HuH-7.5 (cell line): ENCODE measurements at places on chromosomes 7 and 10.

DNA sequence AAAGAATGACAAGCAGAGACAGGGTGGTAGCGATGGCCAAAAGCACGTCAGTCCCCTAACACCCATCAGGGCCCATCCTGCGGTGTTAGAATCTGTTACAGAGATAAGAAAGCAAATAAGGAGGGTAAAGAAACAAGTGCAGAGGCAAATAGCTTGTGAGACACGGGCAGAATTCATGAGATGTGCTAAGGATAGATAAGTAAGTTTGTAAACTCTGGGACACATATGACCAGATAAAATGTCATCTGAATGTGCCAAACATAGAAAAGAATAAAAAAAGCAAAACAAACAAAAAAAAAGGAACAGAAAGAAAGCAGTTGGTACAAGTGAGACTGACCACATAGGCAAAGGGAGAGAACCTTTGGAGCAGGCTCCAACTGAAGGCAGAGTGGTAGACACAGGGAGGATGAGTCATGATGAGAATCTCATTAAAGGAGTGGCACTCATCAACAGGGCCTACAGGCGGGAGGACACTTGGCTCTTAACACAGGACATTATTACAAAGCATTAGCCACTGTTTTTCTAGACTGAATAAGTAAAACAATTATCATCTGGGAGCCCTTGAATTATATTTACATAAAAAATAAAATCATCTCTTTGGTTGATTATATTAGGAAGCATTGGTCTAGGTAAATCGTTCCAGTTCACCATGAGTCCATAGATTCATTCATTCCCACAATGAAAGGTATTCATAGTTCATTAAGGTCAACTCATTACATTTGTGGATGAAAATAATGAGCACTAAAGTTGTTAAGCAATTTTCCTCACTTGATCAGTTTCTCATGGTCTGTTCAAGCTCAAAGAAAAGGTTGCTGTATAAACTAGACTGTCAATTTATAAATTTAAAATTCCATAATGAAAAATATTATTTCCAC lies 21.5 kb upstream of the EPHB6 start:
- DNase-seq: no peak

DNA sequence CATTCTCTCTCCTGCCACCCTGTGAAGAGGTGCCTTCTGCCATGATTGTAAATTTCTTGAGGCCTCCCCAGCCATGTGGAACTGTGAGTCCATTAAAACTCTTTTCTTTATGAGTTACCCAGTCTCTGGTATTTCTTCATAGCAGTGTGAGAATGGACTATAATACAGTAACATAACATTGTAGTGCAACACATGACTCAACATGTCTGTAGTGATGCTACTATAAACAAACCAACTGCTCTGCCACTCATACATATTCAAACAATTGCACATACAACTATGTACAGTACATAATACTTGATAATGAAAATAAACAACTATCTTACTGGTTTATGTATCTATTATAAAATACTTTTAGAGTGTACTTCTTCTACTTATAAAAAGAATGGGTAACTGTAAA lies 7.1 kb downstream of the ATOH7 start:
- no peak for DNase-seq

DNA sequence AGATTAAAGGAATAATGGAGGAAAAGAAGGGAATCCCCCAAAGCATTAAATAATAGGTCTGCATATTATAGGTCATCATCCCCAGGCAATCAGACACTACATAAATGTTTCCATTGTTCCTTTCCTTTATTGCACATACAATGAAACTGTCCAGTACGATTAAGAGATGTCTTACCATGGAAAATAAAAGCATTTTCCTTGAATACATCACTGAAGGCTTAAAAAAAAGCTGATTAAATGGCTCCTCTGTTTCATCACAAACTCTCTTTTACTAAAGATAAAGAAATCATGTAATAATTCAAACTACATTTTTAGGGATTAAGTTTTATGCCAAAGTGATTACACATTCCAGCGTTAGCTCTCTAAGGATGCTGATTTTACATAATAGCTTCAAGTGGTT lies 316.0 kb downstream of the AGMO start:
- DNase-seq: no peak

GRCh38 chr10:17768496-17768895 lies 16.5 kb downstream of the TMEM236 start:
- DNase-seq: no peak

DNA sequence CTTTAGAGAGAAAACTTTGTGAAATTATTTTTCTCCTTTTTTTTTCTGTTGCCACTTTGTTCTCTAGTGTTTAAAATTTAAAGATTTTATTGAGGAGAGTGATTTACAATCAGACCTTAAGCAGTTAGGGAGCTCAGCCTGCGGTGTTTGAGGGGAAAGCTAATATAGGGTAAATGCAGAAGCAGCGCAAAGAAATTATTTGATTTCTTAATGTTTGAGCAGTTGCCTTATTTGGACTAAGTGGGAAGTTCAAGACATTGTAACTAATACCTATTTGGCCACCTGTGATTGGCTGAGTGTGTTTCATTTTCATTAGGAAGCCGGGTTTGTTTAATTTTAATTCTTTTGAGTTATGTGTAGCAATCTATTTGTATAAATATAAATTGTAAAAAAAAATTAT lies 25.3 kb downstream of the WAC start:
- no peak for DNase-seq

DNA sequence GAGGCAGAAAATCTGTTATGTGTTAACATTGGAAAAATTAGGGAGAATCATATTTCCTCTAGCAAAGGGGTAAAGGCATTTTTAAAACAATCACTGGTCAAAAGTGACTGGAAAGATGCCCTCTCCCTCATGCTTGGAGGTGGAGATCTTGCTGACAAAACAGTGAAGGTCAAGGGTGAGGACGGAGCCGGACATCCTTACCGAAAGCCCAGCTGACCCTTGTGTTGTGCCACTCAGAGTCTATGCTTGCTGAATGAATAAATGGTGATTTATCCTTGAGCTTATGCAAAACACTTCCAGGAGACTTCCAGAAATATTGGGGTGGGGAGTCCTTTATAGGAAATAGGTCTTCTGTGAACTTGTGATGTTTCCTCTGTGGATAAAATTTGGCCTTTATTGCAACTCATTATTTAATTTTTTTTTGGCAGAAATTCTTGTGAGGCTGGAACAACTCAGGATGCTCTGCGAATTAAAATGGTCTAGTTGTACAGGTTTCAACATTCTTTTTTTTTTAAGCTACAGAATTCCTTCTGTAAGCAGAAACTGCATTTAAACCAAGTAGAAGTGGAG lies 28.3 kb upstream of the ELMO1 start:
- no peak for DNase-seq

DNA sequence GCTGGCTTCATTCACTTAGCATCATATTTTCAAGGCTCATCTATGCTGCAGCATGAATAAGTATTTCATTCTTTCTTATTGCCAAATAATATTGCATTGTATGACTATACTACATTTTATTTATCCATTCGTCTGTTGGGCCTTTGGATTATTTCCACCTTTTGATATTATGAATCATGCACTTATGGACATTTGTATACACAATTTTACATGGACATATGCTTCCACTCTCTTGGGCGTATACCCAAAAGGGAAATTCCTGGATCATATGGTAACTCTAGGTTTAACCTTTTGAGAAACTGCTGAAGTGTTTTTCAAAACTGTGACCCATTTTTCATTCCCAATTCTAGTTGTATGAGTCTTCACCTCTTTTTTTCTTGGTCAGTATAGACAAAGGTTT lies 80.3 kb upstream of the GNAI1 start:
- DNase-seq: no peak

- DNase-seq: no peak
These were observed 672.0 kb upstream of the FOXK1 start for GRCh38 chr7:4010061-4010605.

DNA sequence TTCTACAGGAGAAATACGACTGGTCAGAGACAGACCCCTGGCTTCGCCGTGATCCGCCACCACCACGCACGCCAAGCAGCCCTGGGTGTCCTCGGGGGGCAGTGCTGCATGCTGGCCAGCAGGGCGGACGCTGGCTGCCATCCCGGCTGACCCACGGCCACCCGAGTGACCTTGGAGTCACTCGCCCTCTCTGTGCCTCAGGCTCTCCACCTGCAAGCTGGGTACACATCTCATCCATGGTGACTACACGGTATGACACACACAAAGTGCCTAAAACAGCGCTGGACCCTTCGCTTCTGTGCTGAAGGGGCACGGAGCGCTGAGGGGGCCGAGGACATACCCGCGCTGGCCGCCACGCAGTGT lies 62.0 kb upstream of the RNF32 start:
- no peak for DNase-seq

DNA sequence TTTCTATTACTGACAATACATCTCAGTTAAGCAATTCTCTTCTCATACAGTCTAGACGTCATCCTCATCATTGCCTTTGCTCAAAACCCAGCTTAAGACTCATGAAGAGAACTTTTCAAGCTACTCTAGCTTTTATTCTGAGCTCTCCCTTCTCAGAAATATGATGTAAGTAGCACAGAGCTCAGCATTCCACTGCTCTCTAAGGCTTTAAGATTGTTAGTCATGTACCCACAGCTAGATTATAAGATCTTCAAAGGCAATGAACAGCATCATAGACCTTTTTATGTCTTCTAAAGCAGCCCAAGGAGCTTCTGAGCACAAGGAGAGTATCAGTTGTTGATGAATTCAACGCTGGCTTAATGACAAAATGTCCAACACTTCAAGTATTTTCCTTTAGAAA lies 119.3 kb downstream of the NRP1 start:
- DNase-seq: no peak
